Heart left ventricle (tissue), 16 donors: ENCODE measurements at places on chromosomes 1 and 21. TPM values are rescaled to one million over a fixed set of nuclear protein-coding genes. Genes with fewer than 3 reads are reported as not detected.
A peak's percentile ranks its signal among the peaks of the same experiment; 100 is the strongest.

CLIC6 gene
- total RNA-seq: 2.9 TPM

FMO5 gene
- total RNA-seq: 0.75 TPM

LMOD1 gene
- total RNA-seq: 14.1 TPM

CFHR5 gene
- total RNA-seq: not detected

TDRKH gene
- 4.5 TPM for total RNA-seq

TNFRSF14 gene
- total RNA-seq: 11.6 TPM

CGN gene
- not detected for total RNA-seq

EVA1B gene
- total RNA-seq: 8.1 TPM

LCE1B gene
- not detected for total RNA-seq

NOS1AP gene
- 6.2 TPM for total RNA-seq

GRCh38 chr1:46647611-46648010 lies 20.6 kb downstream of the ATPAF1 start:
- no peak overlapping the region for H3K4me3 ChIP-seq
- no peak for DNase-seq
- H3K27ac ChIP-seq: no peak overlapping the region
- no peaks in the 10 kb centered on the region for H3K27me3 ChIP-seq

GRCh38 chr1:112687361-112687760 lies 12.9 kb downstream of the MOV10 start:
- H3K27me3 ChIP-seq: no peaks in the 10 kb centered on the region
- peaks cover 26% of the 10 kb centered on the region for H3K36me3 ChIP-seq
- no peak overlapping the region for H3K27ac ChIP-seq
- no peak for DNase-seq

DNA sequence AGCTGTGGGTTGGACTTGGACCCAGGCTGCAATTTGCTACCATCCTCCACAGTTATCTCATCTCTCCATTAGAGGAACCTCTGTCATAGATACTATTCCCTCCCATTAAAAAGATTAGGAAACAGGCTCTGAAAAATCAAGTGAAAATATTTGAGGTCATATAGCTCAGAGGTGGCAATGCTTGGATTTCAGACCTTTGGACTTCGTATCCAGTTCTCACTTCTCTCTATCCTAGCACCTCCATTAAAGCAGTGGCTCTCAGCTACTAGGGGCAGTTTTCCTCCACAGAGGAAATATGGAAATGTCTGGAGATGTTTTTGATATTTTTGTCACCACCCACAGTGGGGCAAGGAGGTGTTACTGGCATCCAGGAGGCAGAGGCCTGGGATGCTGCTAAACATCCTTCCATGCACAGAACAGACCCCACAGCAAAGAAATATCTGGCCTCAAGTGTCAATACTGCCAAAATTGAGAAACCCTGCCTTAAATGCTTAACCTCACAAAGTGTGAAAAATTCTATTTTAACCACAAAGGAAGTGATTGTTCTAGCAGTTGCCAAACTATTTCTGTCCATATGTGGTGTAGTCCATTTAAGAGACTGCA lies 54.1 kb downstream of the C8A start:
- no peak for DNase-seq
- H3K4me1 ChIP-seq: peaks cover 12% of the 10 kb centered on the region
- H3K36me3 ChIP-seq: no peaks in the 10 kb centered on the region
- no peaks in the 10 kb centered on the region for H3K27me3 ChIP-seq
- no peak overlapping the region for H3K4me3 ChIP-seq

DNA sequence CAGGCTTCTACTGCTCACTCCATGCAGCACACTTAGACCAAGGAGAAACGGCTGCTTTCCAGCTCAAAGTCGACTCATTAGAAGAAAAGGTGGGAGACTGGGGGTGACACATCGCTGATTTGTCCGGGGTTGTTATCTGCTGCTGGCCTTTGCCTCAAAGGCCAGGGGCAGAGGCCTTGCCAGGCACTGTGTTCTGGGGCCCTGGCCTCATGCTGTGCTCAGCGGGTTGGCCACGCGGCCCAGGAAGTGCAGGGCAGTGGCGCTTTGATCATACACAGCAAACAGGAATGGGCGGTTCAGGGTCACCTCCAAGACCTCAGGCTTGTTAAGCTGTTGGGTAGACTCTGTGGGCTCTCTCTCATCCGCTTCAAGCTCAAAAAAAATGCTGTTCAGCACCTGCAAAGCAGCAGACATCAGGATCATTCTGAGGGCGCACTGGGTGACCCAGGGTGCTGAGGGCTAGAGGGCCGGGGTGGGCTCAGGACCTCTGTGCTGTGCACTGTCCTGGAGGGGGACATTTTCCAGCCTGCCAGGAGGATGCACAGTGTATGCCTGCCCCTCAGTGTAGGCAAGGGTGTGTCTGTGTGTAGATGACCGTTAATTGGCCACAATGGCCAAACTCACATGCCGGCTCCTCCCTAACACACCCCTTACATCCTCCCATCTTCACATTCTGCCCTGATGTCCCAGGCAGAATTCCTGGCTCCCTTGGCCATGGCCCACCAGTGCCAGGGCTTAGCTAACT lies 10.8 kb downstream of the AGT start:
- no peaks in the 10 kb centered on the region for H3K27me3 ChIP-seq
- H3K4me1 ChIP-seq: no peaks in the 10 kb centered on the region
- H3K27ac ChIP-seq: no peak overlapping the region
- peaks cover 40% of the 10 kb centered on the region for H3K36me3 ChIP-seq
- no peak overlapping the region for H3K4me3 ChIP-seq

DNA sequence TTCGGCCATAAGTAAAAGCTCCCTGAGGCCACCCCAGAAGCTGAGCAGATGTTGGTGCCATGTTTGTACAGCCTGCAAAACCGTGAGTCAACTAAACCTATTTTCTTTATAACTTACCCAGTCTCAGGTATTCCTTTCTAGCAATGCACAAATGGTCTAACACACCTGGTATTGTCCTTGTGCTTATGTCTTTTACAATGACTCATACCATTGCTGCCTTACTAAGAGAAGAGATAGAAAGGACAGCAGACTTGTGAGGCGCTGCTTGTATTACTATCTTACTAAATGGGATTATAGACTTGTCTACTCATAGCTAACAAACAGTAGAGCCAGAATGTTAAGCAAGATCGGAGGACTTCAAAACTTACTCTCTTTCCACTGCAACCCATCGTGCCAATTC lies 18.5 kb upstream of the CYYR1 start:
- no peak overlapping the region for H3K27ac ChIP-seq
- no peaks in the 10 kb centered on the region for H3K4me1 ChIP-seq
- H3K27me3 ChIP-seq: no peaks in the 10 kb centered on the region
- no peak for DNase-seq
- H3K4me3 ChIP-seq: no peak overlapping the region
- H3K36me3 ChIP-seq: no peaks in the 10 kb centered on the region

DNA sequence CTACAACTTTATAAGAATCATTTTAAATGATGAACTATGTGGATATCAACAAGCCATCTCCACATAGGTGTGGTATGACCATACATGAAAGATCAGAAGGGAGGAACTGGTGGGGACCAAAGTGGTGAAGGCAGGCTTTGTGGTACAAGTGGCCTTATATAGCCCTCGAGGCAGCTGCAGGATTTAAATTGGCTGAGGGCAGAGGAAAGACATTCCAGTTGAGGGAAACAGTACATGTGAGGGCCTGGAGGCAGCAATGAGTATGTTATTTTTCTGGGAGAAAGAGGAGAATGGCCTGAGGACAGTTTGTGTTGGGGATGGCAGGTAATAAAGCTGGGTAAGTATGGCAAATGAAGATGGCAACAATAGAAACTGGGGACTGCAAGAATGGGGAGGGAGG lies 17.1 kb downstream of the OSCP1 start:
- no peak for DNase-seq
- H3K36me3 ChIP-seq: peaks cover 4% of the 10 kb centered on the region
- no peaks in the 10 kb centered on the region for H3K4me1 ChIP-seq
- H3K27ac ChIP-seq: no peak overlapping the region
- no peak overlapping the region for H3K4me3 ChIP-seq
- H3K27me3 ChIP-seq: no peaks in the 10 kb centered on the region

GRCh38 chr21:44996983-44997936 lies 57.4 kb downstream of the SLX9 start:
- no peak for DNase-seq
- H3K27me3 ChIP-seq: no peaks in the 10 kb centered on the region
- no peaks in the 10 kb centered on the region for H3K36me3 ChIP-seq
- no peak overlapping the region for H3K4me3 ChIP-seq
- H3K4me1 ChIP-seq: peaks cover 12% of the 10 kb centered on the region

DNA sequence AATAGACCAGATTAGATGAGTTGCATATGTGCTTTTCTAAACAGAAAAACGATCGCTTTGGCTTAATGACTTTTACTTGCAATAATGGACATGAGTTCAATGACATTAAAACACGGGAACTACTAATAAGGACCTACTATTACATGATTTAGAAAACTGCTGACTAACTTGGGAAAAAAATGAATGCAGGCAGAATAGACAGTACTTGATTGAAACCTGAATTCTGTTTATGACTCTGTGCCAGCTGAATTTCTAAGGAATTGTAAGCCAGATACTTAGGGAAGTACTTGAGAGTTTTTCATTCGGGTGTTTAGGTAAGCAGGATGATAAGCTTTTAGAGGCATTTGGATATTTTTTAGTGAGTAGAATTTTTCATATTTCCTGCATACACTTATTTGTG lies 12.0 kb downstream of the ADGRL2 start:
- no peaks in the 10 kb centered on the region for H3K27me3 ChIP-seq
- H3K27ac ChIP-seq: no peak overlapping the region
- no peaks in the 10 kb centered on the region for H3K36me3 ChIP-seq
- H3K4me1 ChIP-seq: peaks cover 77% of the 10 kb centered on the region

GRCh38 chr1:55399346-55399745 lies 184.2 kb upstream of the USP24 start:
- H3K27me3 ChIP-seq: no peaks in the 10 kb centered on the region
- H3K36me3 ChIP-seq: no peaks in the 10 kb centered on the region
- no peak overlapping the region for H3K27ac ChIP-seq

DNA sequence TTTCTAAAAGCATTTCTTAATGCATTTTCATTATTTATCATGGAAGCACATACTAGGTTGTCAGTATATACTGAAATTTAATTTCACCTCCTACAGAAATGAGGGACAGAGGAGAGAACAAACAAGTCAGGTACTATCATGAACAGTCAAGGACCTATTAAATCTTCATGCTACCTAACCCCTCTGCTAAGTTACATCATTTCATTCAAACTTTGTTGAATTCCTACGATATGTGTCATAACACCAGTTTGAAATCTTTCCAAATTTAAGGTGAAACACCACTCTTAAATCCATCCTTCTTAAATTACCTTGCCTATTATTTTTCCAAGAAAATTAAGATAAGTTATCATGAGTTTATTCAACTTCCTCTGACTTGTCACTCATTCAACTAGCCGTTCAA lies 78.9 kb downstream of the DENND1B start:
- peaks cover 23% of the 10 kb centered on the region for H3K4me1 ChIP-seq
- DNase-seq: no peak
- H3K36me3 ChIP-seq: no peaks in the 10 kb centered on the region
- H3K27me3 ChIP-seq: no peaks in the 10 kb centered on the region
- H3K27ac ChIP-seq: no peak overlapping the region

GRCh38 chr1:117824616-117825015 lies 104.8 kb downstream of the GDAP2 start:
- H3K4me1 ChIP-seq: peaks cover 34% of the 10 kb centered on the region
- H3K4me3 ChIP-seq: no peak overlapping the region
- no peak for DNase-seq
- no peak overlapping the region for H3K27ac ChIP-seq

DNA sequence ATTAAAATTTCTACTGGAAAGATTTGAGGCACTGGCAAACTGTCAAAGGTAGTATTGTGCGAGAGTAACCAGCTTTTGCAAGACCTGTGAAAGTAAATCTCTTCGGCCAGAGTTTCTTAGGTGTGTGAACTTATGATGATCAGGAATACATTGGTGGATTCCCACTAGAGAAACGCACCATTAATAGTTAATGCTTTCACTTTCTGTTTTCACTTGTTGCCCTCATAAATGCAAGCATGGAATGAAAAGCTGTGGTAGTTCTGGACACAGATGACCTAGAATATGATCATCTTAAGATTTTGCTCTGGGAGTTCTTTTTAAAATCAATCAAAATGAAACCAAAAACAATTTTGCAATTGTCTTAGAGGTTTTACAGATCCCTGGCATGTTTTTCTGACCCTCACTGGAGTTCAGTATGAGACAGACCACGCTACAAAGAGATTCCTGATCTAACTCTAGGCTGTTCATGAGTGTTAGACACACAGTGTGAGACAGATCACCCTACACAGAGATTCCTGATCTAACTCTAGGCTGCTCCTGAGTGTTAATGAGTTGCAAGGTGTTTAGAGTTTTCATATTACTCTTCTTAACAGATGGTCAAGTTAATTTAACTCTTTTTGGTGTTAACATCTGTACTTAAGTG lies 98.8 kb downstream of the SDCCAG8 start:
- peak overlapping the region; percentile 43 for H3K27ac ChIP-seq
- no peaks in the 10 kb centered on the region for H3K27me3 ChIP-seq
- H3K36me3 ChIP-seq: peaks cover 16% of the 10 kb centered on the region
- H3K4me1 ChIP-seq: peaks cover 16% of the 10 kb centered on the region
- peak overlapping the region; percentile 43 for H3K4me3 ChIP-seq

- no peak overlapping the region for H3K4me3 ChIP-seq
- no peaks in the 10 kb centered on the region for H3K36me3 ChIP-seq
- peak overlapping the region; percentile 41 for H3K27ac ChIP-seq
Measured at GRCh38 chr1:26540351-26540750, 10.8 kb downstream of the RPS6KA1 start.

DNA sequence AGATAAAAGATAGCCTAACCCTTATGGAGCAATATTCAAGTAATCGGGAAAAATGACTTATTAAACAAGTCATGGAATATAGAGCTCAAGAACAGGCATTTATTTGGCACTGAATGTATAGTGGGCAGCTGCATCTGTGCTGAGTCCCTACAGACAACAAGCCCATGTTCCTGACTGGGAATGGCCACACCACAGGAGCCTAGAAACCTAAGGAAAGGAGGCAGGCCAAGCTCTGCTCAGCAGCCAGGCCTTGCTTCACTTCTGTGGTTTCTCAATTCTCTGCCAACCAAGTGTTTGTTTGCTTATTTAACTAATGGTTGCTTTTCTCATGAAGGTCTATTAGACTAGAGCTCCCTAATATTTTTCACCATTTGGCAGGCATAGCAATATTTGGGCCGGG lies 21.5 kb downstream of the AK2 start:
- no peak for DNase-seq
- peaks cover 34% of the 10 kb centered on the region for H3K4me1 ChIP-seq
- H3K4me3 ChIP-seq: no peak overlapping the region
- H3K27ac ChIP-seq: no peak overlapping the region
- H3K36me3 ChIP-seq: peaks cover 65% of the 10 kb centered on the region

GRCh38 chr1:52551507-52552235 lies 1.2 kb downstream of the TUT4 start:
- peak overlapping the region; percentile 98 for H3K4me3 ChIP-seq
- no peak overlapping the region for H3K27ac ChIP-seq
- peaks cover 13% of the 10 kb centered on the region for H3K4me1 ChIP-seq
- H3K27me3 ChIP-seq: no peaks in the 10 kb centered on the region
- DNase-seq: no peak

- no peaks in the 10 kb centered on the region for H3K27me3 ChIP-seq
- no peaks in the 10 kb centered on the region for H3K4me1 ChIP-seq
- DNase-seq: no peak
- no peak overlapping the region for H3K27ac ChIP-seq
- H3K36me3 ChIP-seq: no peaks in the 10 kb centered on the region
Measured at GRCh38 chr1:83766241-83766691, 232.7 kb downstream of the TTLL7 start.

GRCh38 chr21:34693192-34693810 lies 24.5 kb downstream of the CLIC6 start:
- H3K27ac ChIP-seq: no peak overlapping the region
- no peak overlapping the region for H3K4me3 ChIP-seq
- H3K27me3 ChIP-seq: no peaks in the 10 kb centered on the region
- DNase-seq: no peak
- peaks cover 11% of the 10 kb centered on the region for H3K4me1 ChIP-seq
